ENCODE measurements at places on chromosomes 6 and 20.

GRCh38 chr20:33482581-33482980 lies 7.3 kb upstream of the CBFA2T2 start:
- DNase-seq: no peak

DNA sequence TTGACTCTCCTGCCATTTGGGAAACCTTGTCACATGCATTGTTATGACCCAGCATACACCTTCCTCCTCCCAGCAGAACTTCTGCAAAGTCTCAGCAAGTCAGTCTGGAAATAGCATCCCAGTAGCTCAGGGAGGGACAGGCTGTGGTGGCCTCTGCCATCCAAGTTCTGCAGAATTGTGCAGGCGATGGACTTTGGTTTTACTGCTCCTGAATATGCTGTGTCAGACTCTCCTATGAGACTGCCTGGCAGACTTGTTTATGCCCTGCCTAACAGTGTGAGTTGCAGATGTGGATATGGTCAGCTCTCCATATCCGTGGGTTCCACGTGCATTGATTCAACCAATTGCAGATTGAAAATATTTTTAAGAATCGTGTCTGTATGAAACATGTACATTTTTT lies 52.8 kb downstream of the SNRNP48 start:
- DNase-seq: no peak

- DNase-seq: no peak
Observed at GRCh38 chr20:46126440-46127056, 8.4 kb downstream of the CD40 start.

DNA sequence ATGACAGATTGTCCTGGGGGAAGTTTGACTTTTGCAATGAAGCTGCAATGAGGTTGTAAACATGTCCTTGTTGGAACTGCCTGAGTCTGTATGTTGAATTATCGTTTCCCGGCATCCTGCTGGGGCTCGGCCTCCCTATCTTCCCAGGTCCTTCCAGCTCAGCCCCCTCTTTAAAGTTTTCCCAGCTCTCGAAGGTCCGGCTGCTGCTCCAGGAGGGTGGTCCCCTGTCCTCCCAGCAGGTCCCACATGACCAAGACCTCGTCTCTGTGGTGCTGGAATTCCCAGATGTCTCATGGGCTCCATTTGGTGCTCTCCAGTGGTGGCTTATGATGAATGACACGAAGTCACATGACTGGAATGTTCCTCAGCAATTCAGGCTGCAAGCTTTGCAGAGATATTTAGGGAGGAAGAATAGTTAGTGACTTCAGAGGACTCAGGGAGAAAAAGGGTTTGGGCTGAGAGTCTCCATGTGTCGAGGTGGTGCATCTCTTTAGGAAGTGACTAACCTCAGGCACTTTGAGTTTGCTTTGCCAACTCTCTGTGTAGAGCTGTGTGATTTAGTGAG lies 21.4 kb downstream of the SMOC2 start:
- DNase-seq: no peak

DNA sequence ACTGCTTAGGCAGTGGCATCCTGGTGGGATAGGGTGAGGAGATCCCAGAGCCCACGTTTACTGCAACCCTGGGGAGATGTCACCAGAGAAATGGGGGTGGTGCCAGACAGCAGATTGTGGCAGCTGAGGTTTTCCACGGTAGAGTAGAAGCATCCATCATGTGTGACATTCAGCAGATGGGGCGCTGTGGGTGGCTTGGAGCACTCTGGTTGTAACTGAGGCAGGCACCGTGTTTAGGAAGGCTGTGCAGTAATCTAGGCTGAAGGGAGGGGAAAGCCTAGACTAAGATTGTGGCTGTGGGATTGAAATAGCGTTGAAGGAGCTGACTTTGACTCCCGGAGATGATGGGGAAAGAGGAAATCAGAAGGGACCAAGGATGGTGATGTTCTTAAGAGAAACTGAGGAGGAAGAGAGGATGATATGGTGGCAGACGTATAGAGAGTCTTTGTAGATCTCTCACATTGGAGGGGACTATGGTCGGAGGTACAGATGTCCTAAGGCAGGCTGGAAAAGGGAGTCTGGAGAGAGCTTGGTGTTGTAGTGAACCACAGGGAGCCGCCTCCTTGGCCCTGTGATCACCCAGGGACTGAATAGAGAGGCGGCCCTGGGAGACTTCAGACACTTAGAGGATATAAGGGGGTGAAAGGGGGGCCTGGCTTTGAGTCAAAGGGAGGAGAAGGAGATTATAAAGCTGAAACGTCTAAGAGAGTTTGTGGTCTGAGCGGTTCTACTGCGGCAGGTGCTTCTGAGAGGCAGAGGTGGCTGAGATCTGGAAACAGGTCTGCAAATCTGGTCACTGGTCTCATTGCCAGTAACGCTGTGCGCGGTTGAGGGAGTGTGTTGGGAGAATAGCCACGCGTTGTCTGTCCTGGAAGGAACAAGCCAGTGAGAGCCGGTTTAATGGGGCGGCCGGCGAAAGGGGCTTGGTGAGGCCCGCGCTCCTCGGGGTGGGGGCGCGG lies 792 bp upstream of the MICA start:
- no peak for DNase-seq
